ENCODE measurements at places on chromosomes 5 and 9. TPM values are rescaled to one million over a fixed set of nuclear protein-coding genes. Genes with fewer than 3 reads are reported as not detected.

Gene PCDHB13
- 6.3 TPM for polyA plus RNA-seq

Gene MCTP1
- polyA plus RNA-seq, result 4.2 TPM

Gene ANKRD31
- polyA plus RNA-seq, result 0.68 TPM

Gene SLC23A1
- 13.5 TPM for polyA plus RNA-seq

Gene GIN1
- polyA plus RNA-seq, result 13.7 TPM

Gene CYLC2
- polyA plus RNA-seq, result not detected

Gene KIF27
- polyA plus RNA-seq, result 19.7 TPM

Gene CD14
- polyA plus RNA-seq, result 7.6 TPM

Gene ASPN
- polyA plus RNA-seq, result 15.1 TPM

Gene NREP
- polyA plus RNA-seq, result 861 TPM

Gene GAPT
- 1.8 TPM for polyA plus RNA-seq

Gene DTWD2
- polyA plus RNA-seq, result 12.9 TPM

Gene FASTKD3
- 32.6 TPM for polyA plus RNA-seq

Gene CEP78
- polyA plus RNA-seq, result 30.6 TPM

Gene LHX3
- not detected for polyA plus RNA-seq
